ENCODE measurements at places on chromosomes 1 and 21.
A peak's percentile ranks its signal among the peaks of the same experiment; 100 is the strongest.

DNA sequence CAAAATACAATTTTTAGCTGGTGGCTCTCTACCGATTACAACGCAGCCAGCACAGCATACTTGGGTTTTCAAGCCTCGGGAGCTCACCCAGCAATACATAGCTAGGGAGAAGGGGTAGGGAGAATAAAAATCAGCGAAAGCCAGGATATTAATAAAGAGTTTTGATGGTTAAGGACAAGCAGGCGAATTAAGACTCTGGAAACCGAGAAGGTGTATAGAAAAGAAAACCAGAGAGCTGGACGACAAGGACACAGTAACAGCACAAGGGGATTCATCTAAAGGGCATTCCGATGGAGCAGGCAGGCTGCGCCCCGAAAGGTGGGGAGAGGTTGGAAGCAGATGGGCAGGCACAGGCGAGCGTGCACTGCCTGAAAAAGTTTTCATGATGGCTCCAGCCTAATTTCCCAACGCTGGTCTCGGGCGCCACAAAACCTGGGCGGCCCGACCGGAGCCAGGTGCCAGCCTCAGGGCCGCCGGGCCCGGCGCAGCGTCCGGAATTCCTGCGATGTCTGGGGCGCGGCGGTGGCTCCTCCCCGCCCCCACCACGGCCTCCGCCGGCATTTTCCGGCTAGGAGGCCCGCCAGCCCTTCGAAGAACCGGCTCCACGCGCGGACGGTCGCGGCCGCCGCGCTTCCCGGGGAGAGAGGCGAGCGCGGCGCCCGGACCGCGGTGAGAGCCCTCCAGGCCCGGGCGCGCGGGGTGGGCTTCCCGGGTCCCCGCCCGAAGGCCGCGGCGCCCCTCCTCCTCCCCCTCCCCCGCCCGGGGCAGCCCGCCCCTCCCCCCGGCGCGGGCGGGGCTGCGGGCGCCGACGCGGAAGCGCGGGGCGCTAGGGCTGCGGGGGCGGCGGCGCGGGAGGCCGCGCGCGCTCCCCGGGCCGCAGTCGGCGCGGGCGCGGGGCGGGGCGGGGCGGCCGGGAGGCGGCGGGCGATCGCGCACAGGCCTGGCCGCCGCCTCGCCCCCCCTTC lies 774 bp upstream of the DYRK1A start:
- DNase-seq: peak; percentile 30

DNA sequence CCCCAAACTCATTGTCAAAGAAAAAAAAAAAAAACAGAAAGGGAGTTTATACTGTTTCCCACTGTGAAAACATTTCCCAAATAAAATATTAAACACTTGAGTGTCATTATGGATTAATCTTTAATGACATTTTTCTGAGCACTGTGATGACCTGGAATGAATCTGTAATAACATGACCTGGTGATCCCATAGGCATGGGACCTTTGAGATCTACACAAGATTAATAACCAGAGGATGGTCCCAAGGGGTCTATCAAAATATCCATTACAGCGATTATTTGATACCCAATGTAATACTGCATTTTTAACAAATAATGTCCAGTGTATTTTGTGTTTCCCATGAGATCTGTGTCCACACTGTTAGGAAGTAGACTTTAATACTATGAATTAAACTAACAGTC lies 32.4 kb upstream of the NCAM2 start:
- DNase-seq: no peak

GRCh38 chr1:54887665-54888071 lies 673 bp upstream of the DHCR24 start:
- DNase-seq: no peak

DNA sequence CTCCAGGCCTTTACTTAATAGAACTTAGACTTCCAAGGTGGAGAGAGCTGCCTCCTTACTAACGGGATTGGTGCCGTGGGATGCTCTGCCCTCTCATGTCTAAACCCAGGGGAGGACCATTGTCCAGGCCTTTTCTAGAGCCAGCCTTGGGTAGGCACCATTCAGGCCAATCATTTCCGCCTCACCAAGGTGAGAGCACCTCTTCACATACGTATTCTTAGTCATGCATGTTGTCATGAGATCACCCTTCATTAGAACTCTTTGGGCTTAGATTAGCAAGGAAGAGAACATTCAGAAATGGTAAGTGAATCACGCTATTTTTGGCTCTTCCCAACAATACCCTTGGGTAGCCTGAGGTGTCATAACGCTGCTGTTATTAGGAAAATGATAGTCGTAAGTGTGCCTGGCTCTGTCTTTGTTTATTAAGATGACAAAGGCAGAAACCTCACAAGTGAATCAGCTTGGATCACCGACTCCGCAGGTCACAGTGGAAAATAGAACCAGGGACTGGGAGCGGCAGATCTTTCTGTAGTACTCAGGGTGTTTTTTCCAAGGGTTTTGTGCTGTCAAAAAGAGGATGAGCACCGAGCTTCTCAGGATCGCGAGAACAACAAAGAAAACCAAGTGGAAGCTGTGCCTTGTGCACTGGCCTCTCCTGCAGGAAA lies 55.0 kb downstream of the HUNK start:
- no peak for DNase-seq

GRCh38 chr21:38951095-38951730 lies 145.5 kb downstream of the ETS2 start:
- no peak for DNase-seq

DNA sequence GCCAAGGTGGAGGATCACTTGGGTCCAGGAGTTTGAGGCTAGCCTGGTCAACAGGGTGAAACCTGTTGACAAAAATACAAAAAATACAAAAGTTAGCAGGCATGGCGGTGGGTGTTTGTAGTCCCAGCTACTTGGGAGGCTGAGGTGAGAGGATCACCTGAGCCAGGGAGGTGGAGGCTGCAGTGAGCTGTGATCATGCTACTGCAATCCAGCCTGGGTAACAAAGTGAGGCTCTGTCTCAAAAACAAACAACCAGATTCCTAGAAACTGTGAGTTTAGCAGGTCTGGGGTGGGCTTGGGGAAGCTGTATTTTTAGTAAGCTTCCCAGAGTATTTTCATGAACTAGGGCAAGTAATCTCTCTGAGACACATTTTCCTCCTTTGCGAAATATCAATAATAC lies 5.2 kb upstream of the MYOM3 start:
- no peak for DNase-seq

DNA sequence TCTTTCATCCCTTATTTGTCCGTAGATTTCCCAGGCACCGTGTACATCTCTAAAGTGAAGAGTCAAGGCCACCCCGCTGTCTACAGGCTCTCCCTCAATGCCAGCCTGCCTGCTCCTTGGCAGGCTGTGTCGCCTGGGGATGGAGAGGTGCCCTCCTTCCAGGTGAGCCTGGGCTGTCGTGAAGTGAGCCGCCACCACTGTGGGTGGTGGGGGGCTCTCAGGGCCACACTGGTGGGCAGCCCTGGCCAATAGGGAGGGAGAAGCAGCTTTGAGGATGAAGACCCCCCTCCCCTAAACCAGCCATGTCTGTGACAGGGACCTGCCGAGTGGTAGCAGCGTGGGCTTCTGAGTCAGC lies 46.2 kb downstream of the DISP3 start:
- no peak for DNase-seq

All from stromal cell of bone marrow (primary cell).